ENCODE measurements at places on chromosomes 1 and 21.

DNA sequence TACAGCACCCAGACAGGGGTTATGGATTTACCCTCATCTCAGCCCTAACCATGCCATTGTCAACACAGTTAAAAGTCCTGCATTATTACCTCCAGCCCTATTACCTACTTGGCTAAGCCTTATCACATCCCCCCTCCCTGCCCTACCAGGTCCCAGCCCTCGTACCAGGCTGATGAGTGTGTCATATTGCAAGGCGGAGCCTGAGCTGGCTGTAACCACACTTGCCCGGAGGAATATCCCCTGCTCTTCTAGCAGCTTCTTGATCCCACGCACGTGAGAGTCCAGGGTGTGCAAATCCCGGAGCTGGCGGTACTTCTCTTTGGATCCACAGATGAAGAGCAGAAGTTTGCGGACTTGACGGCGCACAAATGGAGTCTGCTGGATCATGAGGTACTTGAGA lies 87.4 kb downstream of the UBR4 start:
- DNase-seq: no peak

- DNase-seq: no peak
These were observed 48.8 kb downstream of the ARHGEF10L start for GRCh38 chr1:17588048-17588871.

GRCh38 chr1:10975567-10976326 lies 36.7 kb upstream of the TARDBP start:
- no peak for DNase-seq

GRCh38 chr1:2074396-2074795 lies 24.2 kb downstream of the PRKCZ start:
- DNase-seq: no peak

DNA sequence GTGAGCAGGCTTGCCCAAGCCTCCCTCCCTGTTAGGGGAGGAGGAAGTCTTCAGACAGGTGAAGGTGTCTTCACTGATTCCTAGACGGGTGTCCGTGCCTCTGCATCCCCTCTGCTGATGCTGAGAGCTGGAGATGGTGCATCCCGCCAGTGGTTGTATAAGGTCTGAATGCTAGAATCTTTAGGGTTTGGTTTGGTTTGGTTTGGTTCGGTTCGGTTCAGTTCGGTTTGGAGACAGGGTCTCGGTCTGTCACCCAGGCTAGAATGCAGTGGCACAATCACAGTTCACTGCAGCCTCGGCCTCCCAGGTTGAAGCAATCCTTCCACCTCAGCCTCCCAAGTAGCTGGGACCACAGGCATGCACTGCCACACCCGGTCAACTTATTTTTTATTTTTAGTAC lies 153.6 kb downstream of the PGBD5 start:
- no peak for DNase-seq

DNA sequence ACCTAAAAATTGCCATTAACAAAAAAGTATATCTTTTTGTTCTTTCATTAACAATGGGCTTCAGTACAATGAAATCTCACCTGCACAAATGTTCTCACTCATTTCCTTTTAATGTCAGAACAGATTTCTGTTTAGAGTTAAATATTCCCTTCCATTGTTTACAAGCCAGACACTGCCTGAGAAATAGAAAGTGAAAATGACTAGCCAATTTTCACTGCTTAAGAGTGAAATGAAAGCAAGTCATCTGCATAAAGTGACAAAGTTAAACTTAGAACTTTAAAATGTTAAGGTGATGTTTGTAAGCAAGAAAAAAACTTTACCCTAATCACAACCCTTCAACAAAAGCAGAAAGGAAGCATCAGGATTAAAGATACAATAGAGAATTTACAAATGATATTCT lies 27.5 kb downstream of the COA6 start:
- peak; percentile 67 for DNase-seq

DNA sequence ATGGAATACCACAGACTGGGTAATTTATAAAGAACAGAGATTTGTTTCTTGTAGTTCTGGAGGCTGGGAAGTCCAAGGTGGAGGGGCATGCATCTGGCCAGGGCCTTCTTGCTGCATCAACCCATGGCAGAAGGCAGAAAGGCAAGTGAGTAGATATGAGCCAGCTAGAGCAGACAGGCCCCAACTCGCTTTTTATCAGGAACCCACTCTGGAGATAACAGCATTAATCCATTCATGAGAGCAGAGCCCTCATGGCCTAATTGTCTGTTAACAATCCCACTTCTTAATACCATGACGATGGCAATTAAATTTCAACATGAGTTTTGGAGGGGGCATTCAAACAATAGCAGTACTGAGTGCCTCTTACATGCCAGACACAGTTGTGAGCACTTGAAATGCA lies 87.2 kb upstream of the SOX13 start:
- DNase-seq: no peak

Measured in endothelial cell of umbilical vein (primary cell).